ENCODE measurements at places on chromosomes 13 and 19.

DNA sequence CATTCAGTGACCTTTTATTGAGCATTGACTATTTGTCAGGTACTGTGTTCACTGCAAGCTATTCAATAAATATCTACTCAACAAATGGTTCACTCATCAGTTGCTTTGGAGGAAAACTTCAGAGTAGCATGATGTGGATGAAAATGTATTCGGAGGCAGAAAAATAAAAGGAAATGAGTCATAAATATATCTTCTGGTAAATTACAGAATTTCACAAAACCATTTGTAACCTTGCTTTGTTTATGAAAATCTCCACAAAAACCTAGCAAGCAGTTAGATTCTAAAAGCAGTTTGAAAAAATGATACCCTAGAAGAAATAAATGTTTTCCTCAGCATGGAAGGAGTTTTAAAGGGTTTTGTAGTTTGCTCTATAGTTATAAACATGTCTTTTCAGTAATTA, 399.6 kb downstream of the LMO7 start:
- DNase-seq = no peak

DNA sequence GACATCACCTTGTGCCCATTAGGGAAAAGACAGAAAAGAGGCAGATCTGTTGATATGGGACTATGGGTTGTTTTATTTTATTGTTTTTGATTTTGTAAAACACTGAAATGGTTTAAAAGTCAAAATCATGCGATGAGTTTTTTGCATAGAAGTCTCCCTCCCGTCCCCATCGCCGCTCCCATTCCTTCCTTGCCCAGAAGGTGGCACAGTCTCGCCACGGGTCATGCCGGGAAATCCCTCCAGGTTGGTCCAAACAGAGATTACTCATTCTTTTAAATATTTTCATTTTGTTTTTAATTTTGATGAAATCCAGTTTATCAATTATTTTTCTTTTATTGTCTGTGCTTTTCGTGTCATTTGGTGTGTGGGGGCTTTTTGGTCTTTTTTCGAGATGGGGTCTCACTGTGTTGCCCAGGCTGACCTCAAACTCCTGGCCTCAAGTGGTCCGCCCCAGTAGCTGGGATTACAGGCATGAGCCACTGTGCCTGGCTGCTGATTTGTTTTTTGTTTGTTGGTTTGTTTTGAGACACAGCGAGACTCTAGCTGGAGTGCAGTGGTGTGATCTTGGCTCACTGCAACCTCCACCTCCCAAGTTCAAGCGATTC, 9.2 kb downstream of the PGPEP1 start:
- DNase-seq = no peak

DNA sequence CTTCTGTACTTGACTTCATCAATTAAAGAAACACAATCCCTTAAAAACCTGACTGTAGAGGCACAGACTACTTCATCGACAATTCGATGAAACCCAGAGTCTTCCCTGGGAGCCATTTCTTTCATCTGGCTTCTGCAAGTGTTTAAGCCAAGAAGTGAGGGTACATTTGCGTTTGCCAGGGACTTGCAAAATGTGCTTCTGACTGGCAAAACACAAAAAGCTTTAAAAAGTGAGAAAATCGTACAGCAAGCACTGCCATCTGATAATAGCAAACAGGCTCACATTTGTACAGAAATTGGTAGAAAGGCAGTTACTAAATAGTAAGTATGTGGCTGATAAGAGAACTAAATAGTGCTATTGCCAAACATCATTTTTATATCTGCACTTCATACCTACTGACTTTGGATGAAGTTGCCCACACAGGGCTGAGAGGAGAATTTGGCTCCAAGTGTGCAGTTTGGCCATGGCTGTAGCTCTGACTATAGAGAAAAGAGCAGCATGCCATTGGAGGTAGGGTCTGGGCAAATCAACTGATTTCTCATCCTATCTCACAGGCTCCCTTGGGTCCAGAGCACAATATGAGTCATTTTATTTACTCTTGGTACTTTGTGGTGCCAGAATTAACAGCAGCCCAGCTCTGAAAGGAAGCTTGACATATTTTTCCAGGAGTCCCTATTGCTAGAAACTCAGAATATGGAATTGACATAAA, 358.1 kb downstream of the OXGR1 start:
- DNase-seq = no peak

DNA sequence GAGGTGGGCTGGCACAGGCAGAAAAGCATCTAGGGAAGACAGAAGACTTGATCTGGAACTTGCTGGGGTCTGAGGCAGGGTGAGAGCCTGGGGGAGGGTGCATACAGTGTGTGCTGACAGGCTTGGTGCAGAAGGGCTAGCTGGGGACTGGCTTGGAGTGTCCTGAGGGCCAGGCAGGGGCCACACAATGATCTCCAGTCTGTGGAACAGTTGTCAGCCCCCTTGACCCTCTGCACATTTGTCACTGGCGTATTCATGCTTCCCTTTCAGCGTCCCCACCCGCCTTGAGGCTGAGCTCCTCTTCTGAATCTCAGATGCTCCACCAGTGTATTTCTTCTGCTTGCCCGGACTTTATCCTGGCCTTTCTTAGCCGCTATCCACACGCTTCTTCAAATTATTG, 2.8 kb upstream of the MICU2 start:
- no peak for DNase-seq

GRCh38 chr13:23903906-23904280, 6.6 kb upstream of the C1QTNF9B start:
- DNase-seq = no peak

DNA sequence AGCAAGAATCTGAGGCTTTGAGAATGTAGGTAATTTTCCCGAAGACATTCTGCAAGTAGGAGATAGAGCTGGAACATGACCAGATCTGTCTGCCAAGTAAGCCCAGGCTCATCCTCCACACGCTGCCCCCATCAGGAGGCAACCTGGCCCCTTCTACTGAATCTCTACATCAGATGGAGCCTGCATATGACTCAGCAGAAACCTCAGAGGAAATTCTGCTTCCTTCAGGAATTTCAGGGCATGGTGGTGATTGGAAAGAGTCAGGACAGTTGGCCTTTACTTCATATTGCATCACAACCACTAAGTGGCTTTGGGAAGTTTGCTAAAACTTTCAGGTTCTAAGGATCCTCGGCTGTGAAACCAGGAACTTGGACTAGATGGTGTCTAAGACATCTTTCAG, 85.2 kb downstream of the LRRC63 start:
- DNase-seq = no peak

GRCh38 chr19:2666344-2666994, 36.0 kb downstream of the GNG7 start:
- no peak for DNase-seq

DNA sequence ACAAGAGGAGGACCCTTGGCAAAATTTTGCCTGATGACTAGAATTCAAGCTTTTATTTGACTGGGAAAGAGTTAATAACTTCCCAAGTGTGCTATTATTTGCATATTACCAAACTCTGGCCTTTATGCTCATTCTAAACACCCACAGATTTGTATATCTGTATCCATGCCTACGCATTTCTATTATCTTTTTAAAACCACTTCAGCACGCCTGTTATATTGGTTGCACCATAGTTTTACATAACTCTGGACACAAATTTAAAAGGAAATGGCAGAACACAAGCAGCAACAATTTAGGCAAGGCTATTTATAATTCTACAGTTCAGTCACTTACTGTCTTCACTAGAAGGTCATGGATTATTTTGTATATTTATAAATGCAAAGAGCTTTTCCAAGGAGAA, 3.7 kb upstream of the RASL11A start:
- no peak for DNase-seq

GRCh38 chr19:9018163-9018875, 8.1 kb upstream of the MUC16 start:
- DNase-seq = no peak

DNA sequence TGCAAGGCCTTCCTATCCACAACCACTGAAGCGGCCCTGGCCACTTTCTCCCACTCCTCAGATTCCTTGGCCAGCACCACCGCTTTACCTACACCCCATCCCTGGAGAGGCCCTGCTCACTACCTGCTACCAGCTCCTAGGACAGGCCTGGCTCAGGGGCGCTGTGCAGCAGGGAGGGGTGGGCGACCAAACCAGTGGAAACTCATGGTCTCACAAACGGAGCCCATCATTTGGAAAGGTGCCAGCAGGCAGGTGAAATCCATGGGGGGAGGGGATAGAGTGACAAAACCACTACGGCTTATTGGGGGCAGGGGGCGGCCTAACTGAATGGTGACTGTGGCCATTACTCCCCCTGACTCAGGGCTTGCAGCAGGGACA, 27.6 kb downstream of the C19orf47 start:
- DNase-seq = no peak

DNA sequence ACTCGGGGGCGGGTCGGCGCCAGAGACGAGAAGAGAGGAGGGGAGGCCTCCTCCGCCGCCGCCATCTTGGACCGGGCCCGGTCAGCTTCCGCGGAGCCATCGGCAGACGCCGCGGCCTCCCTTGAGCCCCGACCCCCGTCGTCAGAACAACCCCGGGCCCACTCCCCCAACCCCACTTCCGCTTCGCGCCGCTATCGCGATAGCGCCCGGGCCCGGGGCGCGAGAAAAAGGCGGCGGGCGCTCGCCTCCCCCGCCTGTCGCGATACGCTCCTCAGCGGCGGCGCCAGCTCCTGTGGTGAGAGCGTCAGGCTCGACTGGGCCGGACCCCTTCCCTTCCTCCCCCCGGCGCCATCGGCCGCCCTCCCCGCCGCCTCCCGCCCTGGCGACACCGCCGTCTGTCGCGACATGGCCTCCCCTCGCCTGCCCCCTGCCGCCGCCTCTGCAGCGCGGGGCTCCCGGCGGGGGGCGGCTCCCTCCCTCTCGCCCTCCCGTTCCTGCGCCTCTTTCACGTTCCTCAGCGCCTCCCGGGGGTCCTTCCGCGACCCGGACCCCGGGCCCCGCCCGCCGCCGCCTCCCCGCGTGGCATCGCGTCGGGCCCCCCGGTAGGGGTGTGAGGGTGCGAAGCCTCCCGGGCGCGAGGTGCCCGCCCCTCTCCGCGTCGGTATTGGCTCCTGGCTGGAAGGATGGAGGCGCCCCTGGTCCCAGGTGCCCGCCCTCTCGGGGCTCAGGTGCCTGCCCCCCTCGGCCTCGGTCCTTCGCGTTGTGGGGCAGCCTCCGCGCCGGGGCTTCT, at the start of gene CNOT3:
Gene CNOT3, plus strand, starts transcription at position 64 of the 790 bp plus-strand sequence. CDS start 5,217 bp downstream, outside the sequence.
- DNase-seq = no peak

- no peak for DNase-seq
These were observed 1507.5 kb downstream of the OLFM4 start for GRCh38 chr13:54536112-54536511.

GRCh38 chr13:88887045-88887662, 1216.0 kb downstream of the SLITRK5 start:
- no peak for DNase-seq

DNA sequence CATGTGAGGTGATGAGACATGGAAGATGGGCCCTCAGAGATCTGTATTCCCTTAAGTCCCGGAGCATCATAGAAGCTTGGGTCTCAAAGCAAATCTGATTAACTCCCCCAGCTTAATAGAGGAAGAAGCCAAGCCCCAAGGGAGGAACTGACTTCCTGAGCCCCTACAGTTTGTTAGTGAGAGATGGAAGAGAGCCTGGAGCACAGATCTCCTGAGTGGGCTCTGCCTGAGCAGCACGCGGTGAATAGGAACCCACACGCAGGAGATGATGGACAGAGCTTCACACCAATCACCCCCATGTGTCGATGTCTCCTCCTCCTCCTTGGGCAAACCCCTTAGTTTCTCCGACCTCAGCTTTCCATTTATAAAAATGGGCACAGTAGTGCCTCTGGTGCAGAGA, 50.1 kb upstream of the ATP12A start:
- DNase-seq = no peak

GRCh38 chr19:49761625-49762311, 1.3 kb downstream of the TSKS start:
- no peak for DNase-seq

- DNase-seq = no peak
These were observed 79.9 kb downstream of the RNASEH2B start for GRCh38 chr13:50989476-50989875.

DNA sequence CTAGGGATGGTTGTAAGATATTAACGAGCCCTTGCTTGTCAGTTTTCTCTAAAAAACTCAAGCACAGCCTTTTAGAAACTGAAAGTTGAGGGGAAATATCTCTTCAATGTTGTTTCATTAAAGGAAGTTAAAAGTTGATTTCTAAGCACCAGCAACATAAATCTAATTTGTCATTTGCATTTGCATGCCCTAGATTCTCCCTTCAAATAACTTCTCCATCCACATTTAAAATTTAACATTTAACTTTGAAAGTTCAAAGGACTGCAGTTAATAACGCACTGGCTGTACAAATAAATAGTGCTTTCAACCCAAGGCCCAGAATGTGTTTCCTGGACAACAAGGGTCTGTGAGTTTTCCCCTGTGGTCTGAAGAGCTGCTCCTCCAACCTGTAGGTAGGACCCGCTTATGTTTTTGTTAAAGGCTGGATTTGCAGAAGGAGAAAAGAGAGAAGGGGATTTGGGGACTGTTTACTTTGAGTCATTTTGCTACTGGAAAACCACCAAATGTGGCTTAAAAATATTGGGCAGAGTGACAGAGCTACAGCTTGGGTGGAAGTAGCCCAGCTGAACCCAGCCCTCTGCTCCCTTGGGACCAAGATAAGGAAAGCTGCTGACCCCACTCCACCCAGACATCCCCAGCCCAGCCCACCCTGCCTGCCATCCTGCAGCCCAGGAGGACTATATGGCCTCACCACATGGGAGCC, 39.8 kb downstream of the TNFRSF19 start:
- DNase-seq = no peak

GRCh38 chr13:49146950-49147355, 73.2 kb upstream of the MLNR start:
- no peak for DNase-seq

DNA sequence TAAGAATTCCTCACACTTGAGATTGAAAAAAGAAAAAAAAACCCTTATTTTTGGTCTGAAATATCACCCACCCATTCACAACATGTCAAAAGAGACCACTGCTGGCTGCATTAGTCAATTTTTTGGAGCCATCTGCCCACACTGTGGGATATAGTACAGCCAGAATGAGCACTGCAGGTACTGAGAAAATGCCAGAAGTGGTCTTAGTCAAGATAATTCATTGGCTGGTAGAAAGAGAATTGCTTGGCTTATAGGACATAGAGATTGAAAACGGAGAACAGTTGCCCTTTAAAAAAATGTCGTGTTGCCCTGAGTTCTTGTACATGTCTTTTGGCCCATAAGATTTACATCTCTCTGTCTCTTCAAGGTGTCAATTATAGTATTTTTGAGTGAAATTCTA, 1899.5 kb downstream of the OLFM4 start:
- no peak for DNase-seq

DNA sequence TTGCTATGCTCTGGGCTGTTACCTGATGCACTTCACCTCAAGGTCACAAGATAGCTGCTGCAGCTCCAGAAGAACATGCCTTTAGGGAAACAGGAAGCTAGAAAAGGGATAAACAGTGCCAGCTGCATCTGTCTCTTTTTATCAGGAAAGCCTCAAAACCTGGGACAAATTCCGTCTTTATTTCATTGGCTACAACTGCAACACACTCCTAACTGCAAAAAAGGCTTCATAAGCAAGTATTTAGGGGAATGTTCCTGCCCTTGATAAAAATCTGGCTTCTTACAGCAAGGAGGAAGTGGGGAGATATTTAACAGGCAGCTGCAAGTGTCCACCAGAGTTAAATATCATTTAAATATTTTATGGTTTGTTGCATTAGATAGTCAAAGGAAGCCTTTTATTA, 34.2 kb upstream of the SERTM1 start:
- DNase-seq = no peak

Data from RWPE2 (cell line).